ENCODE measurements at places on chromosomes 1 and 21.

DNA sequence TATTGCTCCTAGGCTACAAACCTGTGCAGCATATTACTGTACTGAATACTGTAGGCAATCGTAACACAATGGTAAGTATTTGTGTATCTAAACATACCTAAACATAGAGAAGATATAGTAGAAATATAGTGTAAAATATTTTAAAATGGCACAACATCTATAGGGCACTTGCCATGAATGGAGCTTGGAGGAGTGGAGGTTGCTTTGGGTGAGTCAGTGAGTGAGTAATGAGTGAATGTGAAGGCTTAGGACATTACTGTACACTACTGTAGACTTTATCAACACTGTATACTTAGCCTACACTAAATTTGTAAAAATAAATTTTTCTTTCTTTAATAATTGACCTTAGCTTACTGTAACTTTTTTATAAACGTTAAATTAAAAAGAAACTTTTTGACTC is 7.9 kb downstream of the LEFTY2 start:
- no peak for DNase-seq

DNA sequence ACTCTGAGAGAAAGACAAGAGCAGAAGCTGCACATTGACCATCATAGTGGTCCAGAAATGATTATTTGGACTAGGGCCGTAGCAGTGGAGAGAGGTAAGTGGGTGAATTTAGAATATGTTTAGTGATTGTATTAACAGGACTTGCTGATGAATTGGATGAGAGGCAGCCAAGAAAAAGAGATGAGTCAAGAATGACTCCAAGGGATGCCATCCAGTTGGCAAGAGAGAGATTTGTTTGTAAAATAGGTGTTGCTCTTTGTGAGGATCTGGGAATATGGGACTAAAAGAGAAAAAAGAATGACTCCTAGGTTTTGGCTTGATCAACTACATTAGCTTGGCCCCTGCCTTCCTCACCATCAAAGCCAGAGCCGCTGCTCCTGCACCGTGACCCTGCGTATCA is 54.2 kb upstream of the ARTN start:
- no peak for DNase-seq

- DNase-seq: no peak
Observed at GRCh38 chr1:31985430-31985829, 28.2 kb upstream of the KHDRBS1 start.

GRCh38 chr1:162910161-162910560 is 49.2 kb upstream of the CCDC190 start:
- DNase-seq: no peak

DNA sequence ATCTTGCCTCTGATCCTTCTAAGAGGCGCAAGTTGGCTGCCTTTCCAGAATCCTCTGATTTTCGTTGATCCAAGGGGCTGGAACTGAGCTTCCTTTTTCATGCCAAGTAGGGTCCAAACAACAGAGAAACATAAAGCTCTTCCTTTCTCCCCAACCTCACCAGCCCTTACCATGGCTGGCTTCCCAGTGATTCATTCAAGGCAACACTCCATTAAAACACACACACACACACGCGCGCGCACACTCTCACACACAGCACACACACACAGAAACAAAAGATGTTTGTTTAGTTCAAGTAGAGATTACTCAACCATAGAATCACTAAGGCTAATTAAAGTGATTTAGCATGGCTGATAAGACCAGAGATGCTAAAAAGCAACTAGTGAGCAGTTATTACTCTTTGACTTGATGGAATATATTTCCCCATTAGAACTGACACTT is 13.0 kb upstream of the GUCA2A start:
- peak; percentile 72 for DNase-seq

DNA sequence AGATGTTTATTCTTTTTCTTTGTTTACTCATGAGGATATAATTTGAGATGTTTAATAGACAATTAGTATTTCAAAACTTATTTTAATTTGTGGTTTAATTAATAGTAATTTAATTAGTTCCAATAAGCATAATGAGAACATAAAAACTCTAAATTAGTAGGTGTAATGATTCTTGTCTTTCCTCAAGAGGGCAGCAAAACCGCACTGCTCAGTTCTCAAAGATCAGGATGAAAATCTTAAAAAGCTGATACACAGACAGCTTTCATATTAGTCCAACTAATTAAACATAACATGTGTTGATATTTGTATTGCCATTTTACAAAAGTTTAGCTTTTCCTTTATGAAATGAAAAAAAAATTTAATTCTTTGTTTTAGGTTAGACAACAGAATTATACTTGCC is 106.7 kb upstream of the C21orf91 start:
- DNase-seq: no peak

GRCh38 chr1:183186841-183187240 is 777 bp downstream of the LAMC2 start:
- DNase-seq: no peak

DNA sequence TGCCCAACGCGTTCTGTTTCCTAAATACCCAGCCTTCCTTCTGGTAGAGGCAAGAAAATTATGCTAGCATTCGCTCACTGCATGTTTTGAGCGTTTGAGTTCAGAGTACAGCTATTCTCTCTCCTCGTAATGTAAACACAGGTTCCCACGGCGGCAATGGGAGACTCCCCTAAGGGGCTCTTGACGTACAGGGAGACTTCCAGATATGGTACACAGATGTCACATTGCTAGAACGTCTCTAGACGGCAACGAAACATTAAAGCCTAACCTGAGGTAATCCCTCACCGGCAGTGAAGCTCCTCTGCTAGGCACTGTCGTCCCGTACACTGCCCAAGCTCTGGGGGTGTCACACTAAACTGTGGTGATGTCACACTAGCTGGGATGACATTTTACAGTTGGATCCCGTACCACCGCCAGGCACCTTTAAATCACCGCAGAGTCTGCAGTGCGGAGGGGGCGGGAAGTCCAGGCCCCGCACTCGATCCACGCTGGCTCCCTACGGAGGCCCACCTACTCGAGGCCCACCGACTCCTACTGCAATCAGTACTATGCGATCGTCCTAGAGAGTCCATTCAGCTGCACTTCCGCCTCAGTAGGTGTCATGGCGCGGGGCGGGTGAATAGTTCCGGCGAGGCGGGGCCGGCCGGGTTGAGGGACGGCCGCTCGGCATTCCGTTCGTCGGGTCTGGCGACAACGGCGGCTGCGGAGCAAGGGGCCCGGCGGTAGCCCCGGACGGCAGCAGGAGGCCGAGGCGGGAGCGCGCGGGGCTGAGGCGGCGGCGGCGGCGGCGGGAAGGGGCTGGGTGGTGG is at the start of gene HIPK1:
HIPK1 (plus strand) TSS at position 384 of the 809 bp plus-strand sequence.
- peak; percentile 94 for DNase-seq

DNA sequence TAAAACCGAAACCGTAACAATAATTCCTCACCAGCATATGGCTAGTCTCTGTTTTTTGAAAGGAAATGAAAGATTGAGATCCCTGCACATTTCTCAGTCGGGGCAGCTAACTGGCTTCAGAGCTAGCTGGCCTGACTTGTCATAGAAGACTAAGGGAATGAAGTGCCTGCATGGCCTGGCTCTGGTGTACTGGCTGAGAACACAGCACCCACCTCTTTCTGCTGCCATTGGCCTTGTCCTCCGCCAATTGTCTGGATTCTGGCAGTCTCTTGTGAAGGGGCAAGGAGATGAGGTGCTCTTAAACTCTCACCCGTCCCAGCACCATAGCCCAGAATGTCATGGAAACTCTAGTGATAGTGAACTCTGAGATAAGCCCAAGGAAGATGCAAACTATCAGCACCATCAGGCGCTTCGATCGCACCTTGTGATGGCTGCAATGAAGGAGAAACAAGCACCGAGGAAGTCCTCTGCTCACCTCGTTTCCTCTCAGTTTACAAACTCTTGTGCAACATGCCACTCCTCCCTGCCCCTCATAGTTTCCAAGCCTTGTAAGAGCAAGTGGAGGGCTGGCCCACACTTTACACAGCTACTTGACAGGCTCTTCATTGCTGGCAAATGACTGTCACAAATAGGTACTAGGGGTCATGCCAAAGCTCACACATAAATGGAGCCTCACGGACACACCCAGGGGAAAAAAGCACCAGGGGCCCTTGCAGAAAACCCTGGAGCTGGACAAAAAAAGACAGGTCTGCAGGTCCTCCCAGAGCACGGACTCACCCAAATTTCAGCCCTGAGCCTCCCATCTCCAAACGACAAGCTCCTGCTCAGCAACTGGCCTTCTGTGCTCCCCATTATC is 16.4 kb downstream of the INPP5B start:
- no peak for DNase-seq

- no peak for DNase-seq
Observed at GRCh38 chr1:156648496-156648895, 6.6 kb downstream of the BCAN start.

DNA sequence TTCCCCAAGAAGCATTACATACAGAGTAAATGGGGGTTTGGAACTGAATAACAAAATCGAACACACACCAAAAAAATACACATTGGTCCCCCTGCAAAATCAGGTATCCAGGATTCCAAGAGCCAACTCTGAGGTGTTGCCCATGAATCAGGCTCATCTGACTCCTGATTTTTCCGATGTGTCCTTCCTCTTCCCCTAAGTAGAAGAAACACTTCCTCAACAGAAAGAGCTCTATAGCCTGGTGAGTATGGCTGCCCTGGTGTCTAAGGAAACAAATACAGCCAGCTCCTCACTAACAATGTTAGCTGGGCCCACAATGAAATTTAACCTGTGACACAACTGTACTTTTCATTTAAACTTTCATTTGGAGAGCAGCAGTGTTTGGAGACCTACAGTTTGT is 33.6 kb downstream of the ERI3 start:
- no peak for DNase-seq

- no peak for DNase-seq
Observed at GRCh38 chr1:186849271-186849671, 20.5 kb downstream of the PLA2G4A start.

- no peak for DNase-seq
Observed at GRCh38 chr1:209109001-209109785, 474.3 kb upstream of the CAMK1G start.

DNA sequence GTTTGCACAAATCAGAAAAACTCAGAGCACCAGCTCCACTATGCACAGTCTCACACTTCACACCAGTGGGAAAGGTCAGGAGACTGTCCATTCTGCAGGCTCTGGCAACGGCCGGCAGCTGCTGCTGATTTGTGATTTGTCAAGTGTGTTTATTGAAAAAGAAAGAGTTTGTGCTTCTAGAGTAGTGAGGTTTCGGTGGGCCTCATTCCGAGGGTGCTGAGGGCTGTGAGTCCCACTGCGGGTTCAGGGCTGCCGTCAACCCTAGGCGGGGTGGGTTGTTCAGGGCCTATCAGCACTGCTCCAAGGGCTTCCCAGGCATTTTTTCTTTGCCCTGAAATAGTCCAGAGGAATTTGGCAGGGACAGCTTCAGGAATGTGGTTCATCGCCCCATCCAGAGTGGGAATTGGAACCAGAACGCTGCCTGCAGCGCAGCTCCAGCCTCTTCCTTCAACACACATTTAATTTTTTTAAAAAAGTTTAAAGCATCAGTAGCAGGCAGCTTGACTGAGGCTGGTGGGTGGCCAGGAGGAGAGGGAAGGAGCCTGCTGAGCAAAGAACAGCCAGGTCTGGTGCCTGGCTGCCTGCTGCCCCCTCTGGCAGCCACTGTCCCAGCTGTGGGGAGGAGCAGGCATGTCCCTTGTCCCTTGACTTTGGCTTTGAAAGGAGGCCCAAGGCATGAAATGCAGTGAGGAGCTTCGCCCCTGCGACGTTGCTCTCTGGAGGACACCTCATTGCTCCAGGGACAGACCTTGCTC is 19.7 kb downstream of the STUM start:
- DNase-seq: no peak

GRCh38 chr1:156740237-156740740 is 599 bp downstream of the MRPL24 start:
- no peak for DNase-seq

- no peak for DNase-seq
Observed at GRCh38 chr1:225413708-225414375, 14.0 kb downstream of the LBR start.

DNA sequence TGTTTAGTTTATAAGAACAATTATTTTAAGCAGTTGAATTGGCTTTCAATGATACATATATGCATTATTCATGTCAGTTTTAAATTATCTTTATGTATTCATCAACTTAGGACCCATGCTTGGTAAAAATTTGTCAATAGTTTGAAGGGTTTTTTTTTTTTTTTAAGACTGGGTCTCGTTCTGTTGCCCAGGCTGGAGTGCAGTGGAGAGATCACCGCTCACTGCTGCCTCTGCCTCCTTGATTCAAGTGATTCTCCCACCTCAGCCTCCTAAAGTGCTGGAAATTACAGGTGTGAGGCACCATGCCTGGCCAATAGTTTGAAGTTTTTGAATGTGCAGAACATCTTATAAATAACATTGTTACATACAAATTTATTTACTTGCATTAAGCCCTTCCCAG is 1671.0 kb upstream of the B3GALT2 start:
- DNase-seq: no peak

DNA sequence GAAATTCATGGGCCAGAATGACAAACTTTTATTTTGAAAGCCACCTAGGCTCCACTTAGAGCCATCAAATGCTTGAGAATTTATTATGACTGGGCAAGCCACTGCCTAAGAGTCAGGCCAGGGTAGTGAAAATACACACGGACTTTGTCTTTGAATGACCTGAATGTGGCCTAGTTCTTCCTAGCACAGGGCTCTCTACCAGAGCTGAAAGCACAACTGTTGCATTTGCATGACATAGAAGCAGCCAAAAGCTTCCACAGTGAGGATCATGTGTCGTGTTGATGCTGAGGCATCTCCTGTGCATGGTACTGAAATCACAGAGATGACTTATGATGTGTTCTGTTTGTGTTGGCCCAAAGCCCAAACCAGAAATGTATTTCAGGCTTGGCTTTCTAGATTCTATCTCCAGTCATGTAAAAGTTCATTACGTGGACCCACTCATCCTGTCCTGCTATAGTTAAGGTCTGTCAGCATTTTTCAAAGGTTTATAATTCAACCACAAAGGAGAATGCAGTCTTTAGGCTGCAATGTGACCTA is 164.0 kb upstream of the UBE2U start:
- peak; percentile 75 for DNase-seq

- DNase-seq: no peak
Observed at GRCh38 chr1:157240495-157241184, 102.4 kb upstream of the ETV3 start.

DNA sequence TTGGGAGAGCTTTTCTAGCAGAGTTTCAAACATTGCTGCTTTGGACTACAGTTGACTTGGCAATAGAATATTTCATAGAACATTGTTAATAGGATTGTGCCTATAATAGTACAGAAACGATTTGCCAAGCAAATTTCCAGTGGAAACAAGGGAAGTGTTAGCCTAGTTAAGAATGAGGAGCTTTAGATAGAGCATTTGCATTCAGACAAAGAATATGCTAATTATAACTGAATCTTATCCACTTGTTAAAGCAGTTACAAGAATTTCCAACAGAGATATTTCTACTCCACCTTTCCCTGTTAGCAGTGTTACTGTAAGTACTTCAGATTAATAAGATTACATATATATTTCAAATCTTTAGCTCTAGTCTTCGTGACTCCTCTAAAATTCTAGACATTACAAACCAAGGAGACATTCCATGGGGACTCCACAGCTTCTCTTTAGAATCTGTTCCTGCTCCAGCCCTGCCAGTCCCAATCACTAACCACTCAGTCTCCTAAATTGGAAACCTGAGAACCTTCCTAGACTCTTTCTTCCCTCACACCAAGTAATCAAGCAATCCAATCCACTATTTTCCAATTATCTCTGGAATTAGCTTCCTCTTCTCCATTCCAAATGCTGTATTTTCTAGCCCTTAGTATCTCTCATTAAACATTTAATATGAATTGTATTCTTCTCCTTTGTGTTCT is 141.8 kb upstream of the PBX1 start:
- DNase-seq: no peak

Measured in ureter (tissue), 1 donor.